ENCODE measurements at places on chromosomes 13 and 19.

- DNase-seq = no peak
Observed at GRCh38 chr13:29474991-29475390, 120.5 kb downstream of the SLC7A1 start.

- no peak for DNase-seq
Observed at GRCh38 chr19:38733241-38733492, 11.1 kb downstream of the CAPN12 start.

- no peak for DNase-seq
Observed at GRCh38 chr13:114108141-114108761, 24.2 kb downstream of the RASA3 start.

GRCh38 chr19:2385053-2385721 is 25.1 kb downstream of the TMPRSS9 start:
- DNase-seq = no peak

DNA sequence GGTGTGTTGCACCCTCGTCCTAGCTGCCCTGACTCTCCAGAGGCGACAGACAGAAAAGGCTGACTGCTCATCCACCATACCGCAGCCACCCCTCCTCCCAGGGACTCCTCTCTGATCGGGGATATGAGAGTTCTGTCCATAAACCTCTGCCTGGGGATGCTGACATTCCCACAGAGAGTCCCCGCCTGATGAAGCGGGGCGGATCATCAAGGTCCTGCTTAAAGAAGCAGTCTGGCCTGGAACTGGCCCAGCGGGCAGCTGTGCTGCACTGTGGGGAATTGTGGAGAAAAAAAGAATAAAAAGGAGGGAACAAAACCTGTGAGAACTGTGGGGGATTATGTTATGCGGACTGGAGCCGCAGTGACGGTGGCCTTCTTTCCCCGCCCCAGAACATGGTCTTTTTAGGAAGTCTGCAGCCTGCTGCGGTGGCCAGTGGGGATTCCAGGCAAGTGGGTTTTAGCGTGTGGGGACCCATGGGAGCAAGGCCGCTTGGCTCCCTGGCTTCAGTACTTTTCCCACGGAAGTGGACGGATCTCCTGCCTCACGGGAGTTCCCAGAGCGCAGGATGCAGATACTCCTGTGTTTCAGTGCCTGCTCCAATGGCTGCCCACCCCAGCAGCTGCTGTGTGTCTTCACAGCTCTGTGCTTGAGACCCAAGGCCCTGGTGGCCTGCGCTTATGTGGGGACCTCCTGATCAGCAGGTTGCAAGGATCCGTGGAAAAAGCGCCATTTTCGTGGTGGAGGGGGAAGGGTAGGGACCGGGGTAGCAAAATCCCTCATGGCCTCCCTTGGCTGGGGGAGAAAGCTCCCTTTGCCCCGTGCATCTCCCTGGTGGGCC is 1456.2 kb upstream of the SLC10A2 start:
- no peak for DNase-seq

DNA sequence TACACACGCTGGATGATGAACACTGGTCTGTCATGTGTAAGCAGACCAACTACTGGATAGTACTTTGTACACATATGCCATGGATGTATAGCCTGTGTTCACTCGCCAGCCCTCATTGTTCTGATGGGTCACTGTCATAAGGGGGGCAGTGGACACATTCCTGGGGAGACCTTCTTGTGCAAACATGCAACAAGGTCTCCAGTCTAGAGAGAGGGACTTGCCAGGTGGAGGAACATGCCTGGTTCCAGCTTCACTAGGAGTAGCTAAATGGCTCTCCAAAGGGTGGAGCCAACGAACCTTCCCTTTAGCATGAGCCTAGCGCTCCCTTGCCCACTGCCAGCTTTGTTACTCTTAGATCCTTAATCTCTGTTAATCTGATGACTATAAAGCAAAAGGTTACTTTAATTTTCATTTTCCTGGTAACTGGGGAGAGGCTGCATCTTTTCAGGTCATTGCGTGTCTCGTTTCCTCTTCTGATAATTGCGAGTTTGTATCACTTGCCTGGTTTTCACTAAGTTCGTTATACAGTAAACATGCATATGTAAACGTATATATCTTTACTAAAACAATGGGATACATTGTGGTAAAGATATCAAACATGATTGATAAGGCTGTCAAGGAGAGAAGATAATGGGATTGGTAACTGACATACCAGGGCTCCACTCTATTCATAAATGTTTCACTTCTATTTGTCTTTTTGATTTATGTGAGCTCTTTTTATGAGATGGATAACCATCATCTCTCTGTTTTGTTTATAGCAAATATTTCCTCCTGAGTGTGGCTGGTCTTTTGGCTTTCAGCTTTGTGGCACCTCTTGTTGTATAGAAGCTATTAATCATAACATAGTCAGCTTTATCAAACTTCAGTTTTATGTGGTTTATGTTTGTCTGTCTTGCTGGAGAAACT is 235.2 kb upstream of the SGCG start:
- no peak for DNase-seq

DNA sequence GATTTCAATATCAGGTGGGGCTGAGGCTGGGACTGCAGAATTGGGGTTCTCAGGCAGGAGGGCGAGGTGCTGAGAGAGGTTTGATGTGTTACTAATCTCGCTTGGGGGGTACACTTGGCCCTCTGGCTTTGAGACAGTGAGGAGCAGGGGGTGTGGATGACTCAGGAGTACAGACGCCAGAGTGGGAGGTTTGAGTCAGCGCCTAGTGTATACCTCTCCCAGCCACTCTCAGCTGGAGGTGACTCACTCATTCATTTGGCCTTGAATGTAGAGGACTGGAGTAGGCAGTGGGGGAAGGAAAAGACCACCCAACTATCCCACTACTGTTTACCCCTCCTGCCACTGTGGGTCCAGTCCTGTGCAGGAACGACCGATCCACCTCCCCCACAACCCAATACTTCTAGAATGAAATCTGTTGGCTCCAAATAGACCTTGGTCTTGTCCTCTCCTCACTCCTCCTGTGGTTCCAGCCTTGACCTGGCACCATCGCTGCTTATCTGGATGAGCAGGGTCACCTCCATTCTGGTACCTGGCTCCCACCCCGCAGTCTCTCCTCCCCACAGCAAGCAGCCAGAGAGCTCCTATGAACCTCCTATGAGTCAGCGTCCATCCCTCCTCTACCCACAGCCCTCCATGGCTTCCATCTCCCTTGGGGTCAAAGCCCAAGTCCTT is 20.1 kb upstream of the ZNRF4 start:
- no peak for DNase-seq
